Activated T-helper 1 cell treated with anti-CD3 and anti-CD28 coated beads, Interleukin-12 subunit alpha, Interleukin-12 subunit beta, Interleukin-2, Interleukin-4 antibody, amounts not matched to agents 30 ng/mL and 10 ng/mL and 1 ng/mL, durations not matched to agents 14 hours and 24 hours and 36 hours (primary cell): ENCODE measurements at places on chromosomes 16 and 17. TPM values are rescaled to one million over a fixed set of nuclear protein-coding genes. Genes with fewer than 3 reads are reported as not detected.

DNA sequence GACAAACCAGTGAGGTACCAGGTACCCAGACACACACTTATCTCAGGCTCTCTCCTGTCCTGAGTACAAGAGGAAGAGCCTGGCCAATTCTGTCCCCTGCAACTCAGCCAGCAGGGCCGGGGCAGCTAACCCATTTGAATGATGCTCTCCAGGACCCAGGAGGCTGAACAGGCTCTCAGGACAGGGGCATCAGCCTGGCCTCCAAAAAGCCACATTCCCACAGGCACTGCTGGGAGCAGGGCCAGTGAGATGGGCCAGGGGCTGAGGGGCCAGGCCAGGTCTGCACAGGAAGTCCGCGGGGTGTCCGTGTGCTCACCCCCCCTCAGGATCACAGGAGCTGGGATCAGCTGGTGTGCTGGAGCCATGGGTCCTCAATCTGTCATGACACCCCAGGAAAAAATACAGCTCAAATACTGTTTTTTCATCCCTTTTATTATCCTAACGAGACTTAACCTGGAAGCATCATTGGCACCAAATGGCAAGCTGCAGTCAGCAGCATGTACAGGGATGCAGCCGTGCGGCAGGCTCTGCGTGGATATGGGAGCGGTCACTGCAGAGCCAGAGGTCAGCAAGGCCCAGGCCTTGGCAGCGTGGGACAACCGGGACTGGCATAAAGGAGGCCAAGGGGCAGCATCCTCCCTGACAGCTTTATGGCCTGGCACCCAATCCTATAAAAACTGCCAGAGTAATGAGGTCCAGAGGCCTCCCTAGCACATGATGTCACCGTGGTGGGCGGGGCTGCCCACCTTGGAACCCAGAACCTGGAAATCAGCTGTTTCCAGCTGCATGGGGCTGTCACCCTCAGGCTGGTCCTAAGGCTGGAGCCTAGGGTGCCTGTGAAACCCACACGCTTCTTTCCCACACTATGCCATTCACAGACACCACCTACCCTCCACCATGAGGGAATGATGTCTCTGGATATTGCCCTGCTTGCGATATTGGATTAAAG is 276.7 kb downstream of the C16orf95 start:
- DNase-seq = no peak

DNA sequence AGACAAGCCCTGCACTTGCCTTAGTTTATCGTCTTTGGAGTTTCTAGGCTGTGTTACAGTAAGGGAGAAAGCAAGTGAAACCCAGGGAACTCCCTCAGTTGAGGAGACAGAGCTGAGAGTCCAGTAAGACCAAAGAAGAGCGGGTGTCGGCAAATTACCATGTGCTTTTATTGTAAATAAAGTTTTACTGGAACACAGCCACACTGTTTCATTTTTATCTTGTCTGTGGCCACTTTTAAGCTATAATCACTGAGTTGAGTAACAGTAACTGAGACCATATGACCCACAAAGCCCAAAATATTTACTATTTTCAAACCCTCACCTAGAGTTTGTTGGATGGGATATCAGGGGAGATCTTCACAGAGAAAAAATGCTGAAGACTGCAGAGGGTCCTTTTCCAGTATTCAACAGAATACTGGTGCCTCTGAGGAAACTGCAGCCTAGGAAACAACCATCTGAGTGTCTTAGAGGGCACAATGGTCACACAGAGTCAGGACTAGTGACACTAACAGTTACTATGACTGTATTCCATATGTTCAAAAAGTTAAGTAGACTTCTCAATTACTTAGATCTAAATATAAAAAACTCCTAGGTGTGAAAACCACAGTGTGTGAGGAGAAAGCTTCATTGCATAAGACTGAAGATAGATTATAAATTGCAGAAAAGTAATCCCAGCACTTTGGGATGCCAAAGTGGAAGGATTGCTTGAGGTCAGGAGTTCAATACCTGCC is 351.1 kb upstream of the TBX2 start:
- no peak for DNase-seq

DNA sequence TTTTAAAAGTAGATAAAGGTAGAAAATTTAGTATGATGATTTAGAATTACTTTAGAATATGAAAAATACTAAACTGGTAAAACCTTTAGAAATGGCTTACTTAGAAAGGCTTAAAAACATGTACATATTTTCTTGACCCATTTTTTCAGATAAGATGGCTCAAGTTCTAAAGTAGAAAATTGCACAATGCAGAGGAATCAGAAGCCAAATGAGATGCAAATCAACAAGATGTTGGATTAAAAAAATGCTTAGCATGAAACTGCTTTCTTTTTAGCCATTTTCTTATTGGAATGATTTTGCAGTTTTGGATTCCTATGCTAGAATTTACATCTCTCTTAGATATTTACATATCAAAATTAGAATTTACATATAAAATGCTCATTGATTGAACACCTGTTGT is 1.5 kb upstream of the KRTAP3-1 start:
- no peak for DNase-seq

- DNase-seq = no peak
Measured at GRCh38 chr17:67443931-67444595, 67.0 kb downstream of the PITPNC1 start.

- no peak for DNase-seq
Measured at GRCh38 chr17:70563281-70563820, 394.0 kb downstream of the KCNJ2 start.

- DNase-seq = no peak
Measured at GRCh38 chr16:78785218-78785617, 685.8 kb downstream of the WWOX start.

DNA sequence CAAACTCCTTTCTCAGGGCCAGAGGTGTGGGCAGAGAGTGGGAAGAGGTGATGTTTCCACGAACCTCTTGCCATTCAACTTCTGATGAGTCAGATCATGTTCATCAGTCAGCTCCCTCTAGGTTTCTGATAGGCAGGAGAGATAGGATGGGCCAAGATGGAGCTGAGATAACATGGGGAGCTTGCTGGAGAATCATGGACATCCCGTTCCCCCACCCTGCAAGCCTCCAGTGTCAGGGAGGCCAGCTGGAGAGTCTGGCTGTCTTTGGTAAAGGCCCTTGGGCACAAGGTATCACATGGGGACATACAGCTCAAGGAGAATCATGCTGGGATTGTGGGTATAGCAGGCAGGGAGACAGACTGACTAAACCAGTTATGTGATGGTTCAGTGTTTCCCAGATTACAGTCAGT is 136.0 kb upstream of the IRX3 start:
- no peak for DNase-seq

GRCh38 chr17:78664476-78665386 is 87.5 kb upstream of the DNAH17 start:
- no peak for DNase-seq

DNA sequence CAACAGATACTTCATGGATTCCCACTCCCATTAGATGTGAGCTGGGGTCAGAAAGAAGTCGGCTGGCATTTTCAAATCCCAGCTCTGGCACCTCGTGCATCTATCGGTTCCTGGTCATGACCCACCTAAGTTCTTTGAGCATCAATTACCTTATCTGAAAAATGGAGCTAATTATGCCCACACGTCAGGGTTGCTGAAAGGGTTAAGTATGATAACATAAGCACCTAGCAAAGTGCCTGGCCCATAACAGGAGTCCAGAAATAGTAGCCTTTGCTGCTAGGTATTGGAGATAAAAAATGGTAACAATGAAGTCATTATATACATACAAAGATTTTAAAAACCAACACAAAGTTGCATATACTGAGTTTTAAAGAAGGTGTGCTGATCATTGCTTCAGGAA is 14.1 kb upstream of the GNA13 start:
- DNase-seq = no peak

GFOD2 gene
- total RNA-seq = 19.6 and 20.3 TPM in 2 replicates

ABCC12 gene
- not detected in 2 replicates for total RNA-seq

CD300E gene
- total RNA-seq = not detected in 2 replicates
